Panc1 (cell line): ENCODE measurements at places on chromosomes 3 and 15.

DNA sequence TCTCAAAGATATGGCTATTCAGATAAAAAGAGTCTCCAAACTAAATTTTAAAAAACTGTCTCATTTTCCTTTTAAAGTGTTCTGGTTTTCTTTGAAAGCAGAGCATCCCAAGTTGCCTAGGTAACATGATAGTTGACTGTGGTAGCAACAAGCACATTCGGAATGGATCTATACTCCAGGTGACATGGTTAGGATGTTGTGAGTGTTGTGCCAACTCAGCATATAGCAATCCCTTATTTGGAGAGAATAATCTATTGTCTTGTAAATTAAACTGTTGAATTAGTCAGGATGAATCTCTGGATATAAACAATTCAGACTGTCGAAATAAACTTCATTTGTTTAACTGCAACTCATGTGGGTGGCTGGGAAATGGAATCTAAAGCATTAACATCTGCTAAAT is 418.6 kb downstream of the TUSC7 start:
- H3K4me3 ChIP-seq: no peak overlapping the region
- DNase-seq: no peak
- H3K4me1 ChIP-seq: no peaks in the 10 kb centered on the region
- H3K27ac ChIP-seq: no peak overlapping the region
- no peaks in the 10 kb centered on the region for H3K36me3 ChIP-seq
- H3K27me3 ChIP-seq: no peaks in the 10 kb centered on the region

DNA sequence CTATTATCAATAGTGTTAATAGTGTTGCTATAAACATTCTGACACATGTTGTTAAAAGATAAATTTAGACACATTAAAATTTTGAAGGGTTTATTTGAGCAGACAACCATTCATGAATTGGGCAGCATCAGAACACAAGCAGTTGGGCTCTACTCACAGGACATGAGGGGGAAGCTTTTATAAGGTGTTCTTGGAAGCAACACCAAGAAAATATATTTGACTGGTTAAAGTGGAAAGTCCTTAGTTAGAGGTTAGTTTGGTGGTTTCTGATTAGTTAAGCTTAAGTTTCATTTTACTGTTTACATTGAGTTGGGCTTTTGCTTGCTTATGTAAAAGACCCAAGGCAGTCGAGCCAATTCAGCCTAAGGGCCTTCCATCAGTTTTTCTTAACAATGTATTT is 220.7 kb downstream of the CD47 start:
- no peak overlapping the region for H3K4me3 ChIP-seq
- H3K27ac ChIP-seq: no peak overlapping the region
- H3K4me1 ChIP-seq: no peaks in the 10 kb centered on the region
- DNase-seq: no peak

DNA sequence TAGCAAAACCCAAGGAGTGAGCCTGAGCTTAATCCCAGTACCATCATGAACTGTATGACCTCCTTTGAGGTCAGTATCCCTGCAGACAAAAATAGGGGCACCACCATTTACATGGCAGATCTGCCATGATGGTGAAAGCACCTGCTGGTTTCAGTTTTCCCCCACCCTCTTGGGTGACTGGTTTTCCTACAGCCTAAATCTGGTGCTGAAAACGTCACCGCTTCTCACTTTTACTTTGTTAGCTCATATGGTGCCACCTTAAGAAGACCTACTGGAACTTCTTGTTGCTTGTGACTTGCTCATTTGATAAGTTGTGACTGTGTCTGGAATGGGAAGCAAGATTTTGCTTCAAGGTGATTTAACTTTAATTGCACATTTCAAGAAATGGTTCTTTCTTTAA is 5.1 kb downstream of the PPP1R2 start:
- peaks cover 23% of the 10 kb centered on the region for H3K4me1 ChIP-seq
- no peaks in the 10 kb centered on the region for H3K36me3 ChIP-seq
- DNase-seq: no peak
- H3K4me3 ChIP-seq: no peak overlapping the region

DNA sequence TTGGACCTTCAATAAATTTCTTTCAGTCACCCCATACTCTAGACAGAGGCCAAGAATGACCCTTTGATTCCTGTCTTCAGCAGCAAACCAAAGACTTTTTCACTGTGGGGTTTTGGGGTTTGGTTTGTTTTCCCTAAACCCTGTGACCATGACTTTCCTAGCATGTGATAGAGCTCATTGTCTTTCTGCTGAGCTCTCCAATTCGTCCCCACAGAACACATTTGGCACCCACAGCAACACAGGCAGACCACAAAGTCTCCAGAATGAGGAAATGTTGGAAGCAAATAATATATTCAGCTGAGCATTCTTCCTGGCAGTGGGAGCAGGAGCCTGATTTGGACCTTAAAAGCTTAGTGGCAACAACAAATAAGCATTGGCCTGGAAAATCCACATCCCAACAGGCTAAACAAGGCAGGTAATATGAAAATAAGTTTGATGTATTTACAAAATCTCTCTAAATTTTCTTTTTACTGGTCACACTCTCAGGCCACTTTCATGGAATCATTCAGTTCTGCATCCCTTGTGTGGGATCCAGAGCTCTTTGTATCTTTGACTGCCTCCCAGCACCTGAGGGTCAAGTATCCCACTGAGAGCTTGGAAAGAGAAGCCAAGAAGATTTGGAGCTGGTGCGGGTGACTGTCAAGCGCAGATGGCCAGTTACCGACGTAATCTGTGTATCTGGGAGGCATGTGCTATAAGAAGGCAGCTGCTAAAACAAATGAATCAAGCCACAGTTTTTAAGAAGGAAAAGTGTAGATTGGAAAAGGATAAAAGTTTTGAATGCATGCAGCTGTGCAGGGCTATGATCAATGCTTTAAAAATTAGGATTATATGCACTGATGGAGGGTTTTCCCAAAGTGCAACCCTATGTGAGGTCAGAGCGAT is 36.5 kb upstream of the CPB1 start:
- no peaks in the 10 kb centered on the region for H3K36me3 ChIP-seq
- H3K27ac ChIP-seq: no peak overlapping the region
- no peaks in the 10 kb centered on the region for H3K4me1 ChIP-seq
- peaks cover 2% of the 10 kb centered on the region; the same call in 1 of the 2 replicates for H3K27me3 ChIP-seq

DNA sequence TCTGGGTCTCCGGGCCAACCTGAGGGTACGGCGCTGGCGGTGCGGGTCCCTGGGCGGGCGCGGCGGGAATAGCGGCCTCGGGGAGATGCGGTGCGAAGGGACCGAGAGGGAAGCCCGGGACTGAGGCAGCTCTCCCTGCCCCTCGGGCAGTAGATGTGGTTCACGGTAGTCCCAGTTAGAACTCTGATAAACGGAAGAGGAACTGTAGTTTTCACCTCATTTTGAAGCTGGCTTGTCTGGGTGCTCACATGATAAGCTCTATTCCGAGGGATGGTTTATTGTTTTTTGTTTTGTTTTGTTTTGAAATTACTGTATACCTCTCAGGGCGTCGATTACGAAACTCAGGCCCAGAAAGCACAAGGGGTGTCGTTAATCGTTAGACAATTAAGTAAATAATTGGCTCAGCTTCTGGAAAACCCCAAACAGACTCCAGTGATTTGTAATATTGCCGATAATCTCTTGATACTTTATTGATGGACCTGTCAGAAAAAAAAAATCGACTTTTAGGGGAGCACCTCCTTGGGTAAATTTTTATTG is 413 bp downstream of the NUSAP1 start:
- DNase-seq: no peak
- H3K27ac ChIP-seq: peak overlapping the region; percentile 98
- peak overlapping the region; percentile 68 for H3K4me3 ChIP-seq
- peaks cover 7% of the 10 kb centered on the region for H3K36me3 ChIP-seq

- H3K4me1 ChIP-seq: peaks cover 17% of the 10 kb centered on the region
- DNase-seq: no peak
- peaks cover 7% of the 10 kb centered on the region; the same call in 1 of the 2 replicates for H3K36me3 ChIP-seq
- peak overlapping the region; percentile 44; the same call in 1 of the 2 replicates for H3K27ac ChIP-seq
- H3K4me3 ChIP-seq: no peak overlapping the region
Measured at GRCh38 chr3:52242039-52242438, 3.1 kb upstream of the TWF2 start.

GRCh38 chr3:102034639-102035451 is 185.5 kb downstream of the NFKBIZ start:
- no peaks in the 10 kb centered on the region for H3K27me3 ChIP-seq
- no peak overlapping the region for H3K27ac ChIP-seq
- DNase-seq: no peak
- H3K36me3 ChIP-seq: no peaks in the 10 kb centered on the region
- no peaks in the 10 kb centered on the region for H3K4me1 ChIP-seq

- peaks cover under 1% of the 10 kb centered on the region; the same call in 1 of the 2 replicates for H3K4me1 ChIP-seq
- no peak overlapping the region for H3K4me3 ChIP-seq
- no peaks in the 10 kb centered on the region for H3K27me3 ChIP-seq
- no peaks in the 10 kb centered on the region for H3K36me3 ChIP-seq
Measured at GRCh38 chr3:194161131-194162045, 25.4 kb downstream of the HES1 start.

- H3K36me3 ChIP-seq: no peaks in the 10 kb centered on the region
- H3K27me3 ChIP-seq: no peaks in the 10 kb centered on the region
- H3K4me1 ChIP-seq: no peaks in the 10 kb centered on the region
- H3K4me3 ChIP-seq: no peak overlapping the region
- DNase-seq: no peak
Measured at GRCh38 chr15:35932531-35932930, 386.6 kb upstream of the DPH6 start.

- no peaks in the 10 kb centered on the region for H3K27me3 ChIP-seq
- H3K4me1 ChIP-seq: peaks cover 99% of the 10 kb centered on the region
- peak overlapping the region; percentile 33 for H3K4me3 ChIP-seq
- DNase-seq: no peak
- H3K36me3 ChIP-seq: no peaks in the 10 kb centered on the region; the same call in 1 of the 2 replicates
Measured at GRCh38 chr15:67137951-67138848, 72.8 kb downstream of the SMAD3 start.

DNA sequence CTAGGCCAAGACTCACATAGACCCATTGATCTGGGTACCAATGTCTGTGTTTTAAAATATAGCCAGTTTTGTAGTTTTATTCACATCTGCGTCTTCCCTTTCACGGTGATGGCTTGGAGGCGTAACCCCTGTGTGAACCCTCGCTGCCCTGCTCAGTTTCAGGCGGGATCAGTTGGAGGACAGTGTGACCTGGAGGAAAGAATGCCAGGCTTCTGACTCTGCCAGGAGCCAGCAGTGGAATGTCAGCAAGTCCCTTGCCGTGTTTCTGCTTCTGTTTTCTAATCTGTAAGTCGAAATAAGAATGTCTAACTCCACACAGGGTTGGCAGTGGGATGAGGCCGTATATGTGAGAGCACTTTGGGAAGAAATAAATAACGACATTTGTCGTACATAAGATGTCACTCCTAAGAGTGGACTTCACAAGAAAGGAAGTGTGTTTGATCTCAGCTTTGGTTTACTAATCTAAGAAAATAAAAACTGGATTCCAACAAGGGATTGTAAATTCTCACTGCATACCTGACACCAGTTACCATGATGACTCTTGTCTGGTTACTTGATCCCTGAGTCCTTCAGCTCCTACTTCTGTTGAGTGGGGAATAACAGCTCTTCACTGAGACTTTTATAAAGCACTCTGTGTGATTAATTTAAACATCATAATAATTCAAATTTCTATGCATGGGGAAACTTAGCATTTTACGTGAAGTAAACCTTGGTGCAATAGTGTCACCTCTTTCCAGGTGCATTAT is 6.3 kb upstream of the CA12 start:
- DNase-seq: no peak
- H3K27me3 ChIP-seq: no peaks in the 10 kb centered on the region
- no peak overlapping the region for H3K4me3 ChIP-seq
- no peaks in the 10 kb centered on the region for H3K36me3 ChIP-seq
- no peaks in the 10 kb centered on the region for H3K4me1 ChIP-seq
- H3K27ac ChIP-seq: no peak overlapping the region

DNA sequence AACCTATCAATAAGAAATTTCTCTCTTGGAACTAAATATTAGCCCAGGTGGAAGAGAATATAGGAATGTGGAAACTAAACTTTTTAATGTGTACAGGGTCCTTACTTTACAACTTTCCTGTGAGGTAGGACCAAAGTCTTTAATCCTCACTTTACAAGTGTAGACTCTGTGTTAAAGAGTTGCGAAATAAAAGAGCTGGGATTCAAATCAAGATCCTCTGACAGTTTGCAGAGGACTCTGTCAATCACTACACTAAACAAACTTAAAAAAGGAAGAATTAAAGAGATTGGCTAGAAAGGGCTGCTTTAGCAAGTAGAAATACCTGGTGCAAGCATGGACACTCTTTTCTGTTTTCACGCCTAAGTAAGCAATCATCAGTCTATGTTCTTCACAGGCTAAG is 139.4 kb downstream of the MECOM start:
- no peak overlapping the region for H3K4me3 ChIP-seq
- H3K27ac ChIP-seq: no peak overlapping the region
- no peaks in the 10 kb centered on the region for H3K4me1 ChIP-seq

DNA sequence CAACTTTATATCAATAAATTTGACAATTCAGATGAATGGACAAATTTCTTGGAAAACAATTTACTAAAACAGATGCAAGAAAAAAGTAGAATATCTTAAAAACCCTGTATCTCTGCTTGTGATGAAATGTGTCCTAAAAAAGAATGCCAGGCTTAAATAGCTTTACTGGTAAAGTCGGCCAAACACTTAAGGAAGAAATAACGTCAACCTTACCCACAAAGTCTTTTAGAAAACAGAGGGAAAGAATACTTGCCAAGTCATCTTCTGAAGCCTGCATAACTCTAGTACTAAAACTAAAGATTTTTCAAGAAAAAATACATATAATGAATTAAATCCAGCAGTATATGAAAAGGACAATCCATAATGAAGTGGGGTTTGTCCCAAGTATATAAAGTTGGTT is 111.1 kb downstream of the RASA2 start:
- H3K27ac ChIP-seq: no peak overlapping the region
- no peaks in the 10 kb centered on the region for H3K4me1 ChIP-seq
- peaks cover 2% of the 10 kb centered on the region; the same call in 1 of the 2 replicates for H3K36me3 ChIP-seq
- DNase-seq: no peak
- H3K27me3 ChIP-seq: no peaks in the 10 kb centered on the region

- H3K4me3 ChIP-seq: no peak overlapping the region
- no peaks in the 10 kb centered on the region for H3K4me1 ChIP-seq
- no peaks in the 10 kb centered on the region for H3K36me3 ChIP-seq
- no peak overlapping the region for H3K27ac ChIP-seq
- H3K27me3 ChIP-seq: no peaks in the 10 kb centered on the region
- DNase-seq: no peak
Measured at GRCh38 chr15:100372739-100373119, 31.0 kb upstream of the ADAMTS17 start.

- H3K27me3 ChIP-seq: no peaks in the 10 kb centered on the region
- no peak overlapping the region for H3K4me3 ChIP-seq
- no peak overlapping the region for H3K27ac ChIP-seq
- no peak for DNase-seq
Measured at GRCh38 chr15:29789871-29790270, 32.4 kb downstream of the TJP1 start.

GRCh38 chr3:186281176-186281575 is 80.9 kb downstream of the DGKG start:
- no peak overlapping the region for H3K27ac ChIP-seq
- H3K4me3 ChIP-seq: no peak overlapping the region
- no peak for DNase-seq
- H3K36me3 ChIP-seq: no peaks in the 10 kb centered on the region
- H3K4me1 ChIP-seq: no peaks in the 10 kb centered on the region
- H3K27me3 ChIP-seq: peaks cover 20% of the 10 kb centered on the region; the same call in 1 of the 2 replicates
